Heart left ventricle (tissue), 16 donors: ENCODE measurements at places on chromosomes 12 and 14. TPM values are rescaled to one million over a fixed set of nuclear protein-coding genes. Genes with fewer than 3 reads are reported as not detected.

Gene KRT73
- not detected for total RNA-seq

Gene DLGAP5
- 0.15 TPM for total RNA-seq

Gene ACTN1
- 206 TPM for total RNA-seq

Gene RERG
- total RNA-seq = 3.5 TPM

Gene GLS2
- total RNA-seq = 1.1 TPM

Gene TMEM19
- 15.5 TPM for total RNA-seq

Gene C12orf60
- 3.8 TPM for total RNA-seq

- no peak for DNase-seq
Measured at GRCh38 chr12:4847713-4848112, 62.0 kb upstream of the KCNA1 start.

- no peak for DNase-seq
Measured at GRCh38 chr14:28608443-28608842, 158.1 kb upstream of the FOXG1 start.

- DNase-seq = no peak
Measured at GRCh38 chr12:14993117-14993516, 20.3 kb downstream of the PDE6H start.

- no peak for DNase-seq
Measured at GRCh38 chr14:104266631-104267575, 128.5 kb downstream of the KIF26A start.

- no peak for DNase-seq
Measured at GRCh38 chr14:85556267-85556666, 26.3 kb downstream of the FLRT2 start.

DNA sequence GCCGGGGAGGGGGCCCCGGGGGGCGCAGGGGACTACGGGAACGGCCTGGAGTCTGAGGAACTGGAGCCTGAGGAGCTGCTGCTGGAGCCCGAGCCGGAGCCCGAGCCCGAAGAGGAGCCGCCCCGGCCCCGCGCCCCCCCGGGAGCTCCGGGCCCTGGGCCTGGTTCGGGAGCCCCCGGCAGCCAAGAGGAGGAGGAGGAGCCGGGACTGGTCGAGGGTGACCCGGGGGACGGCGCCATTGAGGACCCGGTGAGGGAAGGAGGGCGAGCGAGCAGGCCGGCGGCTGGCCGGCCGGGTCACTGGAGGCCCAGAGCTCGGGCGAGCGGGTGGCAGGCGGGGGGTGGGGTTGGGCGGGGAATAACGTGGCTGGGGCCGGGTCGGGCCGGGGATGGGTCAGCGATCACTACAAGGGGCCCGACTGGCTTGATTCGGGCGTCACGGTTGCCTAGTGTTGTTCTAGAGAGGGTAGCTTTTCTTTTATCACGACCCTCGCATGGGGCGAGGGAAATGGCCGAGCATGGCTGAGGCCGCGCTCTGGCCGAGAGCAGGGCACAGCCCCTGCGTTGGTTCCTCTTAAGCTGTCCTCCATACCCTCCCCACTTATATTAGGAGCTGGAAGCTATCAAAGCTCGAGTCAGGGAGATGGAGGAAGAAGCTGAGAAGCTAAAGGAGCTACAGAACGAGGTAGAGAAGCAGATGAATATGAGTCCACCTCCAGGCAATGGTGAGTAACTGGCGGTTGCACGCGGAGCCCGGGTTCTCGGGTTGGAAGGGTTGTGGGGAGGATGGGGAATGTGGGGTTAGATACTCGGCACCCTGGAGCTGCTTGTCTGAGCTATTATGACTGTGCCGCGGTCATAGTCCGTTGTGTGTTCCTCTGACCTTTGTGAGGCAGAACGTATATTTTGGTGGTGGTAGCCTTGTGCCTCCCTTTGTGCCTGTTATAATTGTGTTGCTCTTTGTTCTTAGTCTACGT, 603 bp downstream of the PABPN1 start:
- DNase-seq = peak; percentile 55

DNA sequence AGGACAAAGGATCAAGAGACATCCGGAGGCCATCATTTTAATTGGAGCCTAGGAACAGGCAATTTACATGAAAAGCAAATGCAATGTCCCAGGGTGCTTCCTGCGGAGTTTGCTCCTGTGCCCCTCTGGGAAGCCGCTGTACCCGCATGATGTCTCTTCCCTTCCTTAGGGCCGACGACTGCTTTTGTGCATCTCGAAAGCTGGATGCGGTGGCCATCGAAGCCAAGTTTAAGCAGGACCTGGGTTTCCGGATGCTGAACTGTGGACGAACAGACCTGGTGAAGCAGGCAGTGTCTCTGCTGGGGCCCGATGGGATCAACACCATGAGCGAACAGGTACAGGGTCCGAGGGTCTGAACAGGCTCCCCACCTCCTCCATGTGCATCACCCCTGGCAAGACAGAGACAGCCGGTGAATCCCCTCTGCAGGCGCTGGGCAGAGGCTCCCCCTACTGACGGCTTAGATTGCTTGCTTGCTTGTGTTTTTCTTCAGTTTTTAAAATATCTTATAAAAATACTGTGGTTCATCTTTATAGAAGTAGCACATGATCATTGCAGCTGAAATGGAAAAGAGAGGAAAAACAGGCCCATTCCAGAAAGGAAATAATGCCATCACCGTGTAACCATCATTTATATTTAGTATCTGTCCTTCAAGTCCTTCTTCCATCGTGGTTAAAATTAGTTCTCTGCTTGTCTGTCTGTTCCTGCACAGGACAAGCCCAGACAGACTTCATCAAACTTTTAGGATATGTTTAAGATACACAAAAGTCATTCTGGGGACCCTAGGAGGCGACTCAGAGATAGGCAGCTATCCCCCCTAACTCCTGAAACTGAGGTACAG, 75.4 kb upstream of the PWP1 start:
- no peak for DNase-seq

DNA sequence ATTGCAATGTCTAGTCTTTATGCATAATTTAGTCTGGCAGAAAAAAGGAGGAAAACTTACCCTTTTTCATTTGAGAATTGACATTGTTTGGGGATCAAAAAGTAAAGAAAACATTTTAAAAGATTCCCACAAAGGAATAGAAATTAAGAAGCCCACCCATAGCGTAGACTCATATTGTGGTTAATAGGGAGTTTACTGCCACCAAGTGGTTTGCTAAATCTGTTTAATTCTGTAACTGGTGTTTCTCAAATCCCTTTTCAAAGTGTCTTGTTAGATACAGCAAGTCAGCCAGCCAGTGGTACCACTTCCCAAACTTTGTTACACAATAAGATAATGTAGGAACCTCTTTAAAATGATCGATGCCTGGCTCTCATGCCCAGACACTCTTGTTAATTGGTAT, 180.3 kb downstream of the IPO8 start:
- DNase-seq = no peak

- no peak for DNase-seq
Measured at GRCh38 chr12:104568935-104569334, 112.2 kb downstream of the CHST11 start.

DNA sequence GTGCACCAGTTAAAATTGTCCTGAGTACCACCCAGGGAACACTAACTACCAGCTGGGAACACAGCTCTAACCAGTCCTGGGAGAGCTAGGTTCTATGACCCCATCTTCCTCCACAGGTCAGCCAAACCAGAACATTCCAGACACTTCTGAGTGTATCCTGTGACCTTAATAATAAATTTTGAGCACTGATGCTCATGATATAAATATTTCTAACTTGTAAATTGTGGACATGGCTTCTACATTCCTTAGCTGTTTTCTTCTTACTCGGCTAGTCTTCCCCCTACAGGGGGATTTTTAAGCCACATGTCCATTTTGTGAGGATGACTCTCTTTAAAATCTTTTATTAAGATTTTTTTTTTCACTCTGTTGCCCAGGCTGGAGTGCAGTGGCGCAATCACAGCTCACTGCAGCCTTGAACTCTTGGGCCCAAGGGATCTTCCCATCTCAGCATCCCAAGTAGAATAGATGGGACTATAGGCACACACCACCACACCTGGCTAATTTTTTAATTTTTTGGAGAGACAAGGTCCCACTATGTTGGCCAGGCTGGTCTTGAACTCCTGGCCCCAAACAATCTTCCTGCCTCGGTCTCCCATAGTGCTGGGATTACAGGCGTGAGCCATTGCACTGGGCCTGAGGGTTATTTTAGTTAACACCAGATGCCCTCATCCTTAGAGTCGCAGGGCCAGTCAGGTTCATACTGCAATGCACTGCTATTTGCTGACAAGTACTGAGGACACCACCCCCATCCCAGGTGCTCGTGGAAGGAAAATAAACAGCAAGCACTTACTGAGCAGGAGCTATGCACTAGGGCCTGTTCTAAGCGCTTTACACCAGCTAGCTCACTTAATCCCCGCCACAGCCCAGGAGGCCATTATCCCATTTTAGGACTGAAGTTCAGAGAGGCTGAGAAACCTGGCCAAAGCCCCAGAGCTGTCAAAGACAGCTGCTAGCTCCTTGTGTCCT, 142.6 kb upstream of the NCOR2 start:
- no peak for DNase-seq

DNA sequence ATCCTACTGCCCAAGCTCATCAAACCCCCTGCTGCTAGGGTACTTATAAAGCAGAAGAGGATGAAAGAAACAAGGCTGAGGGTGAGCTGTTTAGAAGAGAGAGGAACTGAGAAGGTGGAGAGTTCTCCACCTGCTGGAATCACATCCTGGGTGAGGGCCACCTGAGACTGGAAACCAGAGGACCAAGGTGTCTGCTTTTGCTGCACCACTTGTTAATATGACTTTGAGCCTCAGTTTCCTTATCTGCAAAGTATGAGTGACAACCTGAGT, 203.2 kb upstream of the SSTR1 start:
- no peak for DNase-seq

DNA sequence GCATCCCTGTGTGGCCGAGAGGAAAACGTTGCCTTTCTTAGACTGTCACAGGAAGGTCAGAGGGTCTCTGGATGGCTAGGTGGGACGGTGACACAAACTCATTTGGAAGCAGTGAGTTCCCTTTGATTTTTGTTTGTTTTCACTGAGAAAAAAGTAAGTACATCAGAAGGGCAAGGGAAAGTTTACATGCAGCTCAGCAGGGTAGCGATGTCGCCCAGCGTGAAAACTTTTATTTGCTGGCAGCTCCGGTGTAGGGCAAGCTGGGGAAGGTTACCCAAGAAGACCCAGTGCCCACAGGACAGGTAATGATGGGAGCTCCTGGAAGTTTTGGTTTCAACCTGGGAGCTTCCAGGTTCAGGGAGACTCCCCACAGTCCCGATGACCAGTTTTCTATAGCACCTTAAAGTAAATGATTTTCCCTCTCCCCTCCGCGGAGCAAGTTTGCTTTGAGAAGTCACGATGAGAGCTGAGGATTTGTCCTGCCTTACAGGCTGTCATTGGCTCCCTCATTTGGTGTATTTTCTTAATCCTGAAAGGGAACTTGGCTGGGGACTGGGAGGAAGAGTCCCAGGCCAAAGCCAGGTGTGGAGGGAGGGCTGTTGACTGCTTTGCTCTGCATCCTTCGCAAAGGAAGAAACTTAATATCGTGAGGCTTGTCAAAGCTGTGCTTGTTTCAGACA, 64.7 kb upstream of the ESRRB start:
- no peak for DNase-seq

- no peak for DNase-seq
Measured at GRCh38 chr12:105721051-105721825, 390.7 kb downstream of the C12orf75 start.

DNA sequence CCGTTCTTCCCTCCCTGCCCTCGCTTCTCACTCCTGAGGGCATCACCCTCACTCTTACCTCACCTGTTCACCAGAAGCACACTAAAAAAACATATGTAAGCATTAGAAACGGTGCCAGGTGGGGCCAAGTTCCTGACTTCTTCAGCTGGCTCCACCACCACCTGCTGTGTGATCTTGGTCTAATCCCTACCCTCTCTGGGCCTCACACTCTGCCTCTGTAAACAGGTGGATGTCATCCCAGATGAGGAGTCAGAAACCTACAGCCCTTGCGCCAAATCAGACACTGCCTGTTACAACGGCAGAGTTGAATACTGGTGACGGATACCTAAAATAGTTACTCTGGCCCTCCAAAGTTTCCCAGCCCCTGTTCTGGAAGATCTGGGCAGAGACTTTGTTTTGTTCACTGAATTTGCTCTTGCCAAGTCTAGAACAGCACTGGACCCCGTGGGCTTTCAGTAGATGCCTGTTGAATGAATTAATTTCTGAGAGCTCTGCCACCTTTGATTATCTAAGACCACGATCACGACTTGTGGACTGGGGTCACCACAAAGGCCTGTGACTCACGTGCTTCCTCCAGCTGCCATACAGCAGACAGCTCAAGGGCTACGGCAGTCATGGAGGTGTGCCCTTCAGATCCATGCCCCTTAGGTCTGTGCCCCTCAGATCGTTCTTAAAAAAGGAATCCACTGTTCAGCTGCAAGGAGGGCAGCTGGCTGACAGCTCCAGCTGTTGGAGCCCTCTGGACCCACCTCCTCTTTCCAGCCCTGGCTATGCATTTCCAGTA, 71.9 kb downstream of the GSC start:
- DNase-seq = no peak

DNA sequence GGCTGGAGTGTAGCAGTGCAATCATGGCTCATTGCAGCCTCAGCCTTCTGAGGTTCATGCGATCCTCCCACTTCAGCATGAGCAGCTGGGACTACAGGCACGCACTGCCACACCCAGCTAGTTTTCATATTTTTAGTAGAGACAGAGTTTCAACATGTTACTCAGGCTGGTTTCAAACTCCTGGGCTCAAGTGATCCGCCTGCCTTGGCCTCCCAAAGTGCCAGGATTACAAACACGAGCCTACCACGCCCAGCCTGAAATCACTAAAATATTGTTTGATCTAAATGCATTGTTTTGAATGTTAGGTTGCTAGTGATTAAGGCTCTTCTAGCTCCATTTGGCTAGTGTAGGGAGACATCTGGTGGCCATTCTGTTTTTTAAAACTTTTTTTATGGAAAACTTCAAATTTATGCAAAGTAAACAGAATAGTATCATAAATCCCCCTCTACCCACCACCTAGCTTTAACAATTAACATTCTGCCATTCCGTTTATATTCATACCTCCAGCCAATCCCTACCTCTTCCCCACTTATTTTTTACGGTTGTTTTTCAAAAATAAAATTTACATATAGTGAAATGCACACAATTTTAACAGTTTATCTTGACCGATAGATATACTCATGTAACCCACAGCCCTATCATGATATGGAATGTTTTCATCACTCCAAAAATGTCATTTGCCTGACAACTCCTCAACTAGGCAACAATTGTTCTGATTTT, 37.8 kb downstream of the MYO1H start:
- DNase-seq = no peak

DNA sequence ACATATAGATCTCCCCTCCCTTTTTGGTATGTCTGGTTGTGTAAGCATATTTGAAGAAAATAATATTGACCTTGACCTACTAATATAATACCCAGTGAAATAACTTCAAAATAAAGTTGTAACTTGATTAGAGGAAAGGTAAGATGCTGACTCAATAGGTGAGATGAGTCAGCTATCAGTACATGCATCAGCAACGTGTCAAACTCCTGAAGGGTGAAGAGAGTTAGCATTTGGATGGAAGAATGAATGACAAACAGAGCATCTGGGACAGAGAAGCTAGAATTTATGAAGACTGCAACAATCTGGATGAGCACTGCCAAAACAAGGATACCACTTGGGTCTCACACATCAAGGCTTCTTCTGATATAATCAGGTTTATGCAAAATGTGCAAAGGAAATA, 74.9 kb downstream of the PPP2R5E start:
- no peak for DNase-seq

- no peak for DNase-seq
Measured at GRCh38 chr12:2924019-2924418, 33.3 kb downstream of the TULP3 start.

GRCh38 chr14:103099081-103099732, 4.7 kb downstream of the EXOC3L4 start:
- DNase-seq = peak; percentile 52

- no peak for DNase-seq
Measured at GRCh38 chr12:104748356-104748755, 209.7 kb downstream of the SLC41A2 start.

- no peak for DNase-seq
Measured at GRCh38 chr14:22888662-22889061, 5.6 kb downstream of the REM2 start.

GRCh38 chr12:75837700-75838099, 193.9 kb downstream of the PHLDA1 start:
- DNase-seq = peak; percentile 20
